ENCODE measurements at places on chromosomes 6 and 20.
A peak's percentile ranks its signal among the peaks of the same experiment; 100 is the strongest.

DNA sequence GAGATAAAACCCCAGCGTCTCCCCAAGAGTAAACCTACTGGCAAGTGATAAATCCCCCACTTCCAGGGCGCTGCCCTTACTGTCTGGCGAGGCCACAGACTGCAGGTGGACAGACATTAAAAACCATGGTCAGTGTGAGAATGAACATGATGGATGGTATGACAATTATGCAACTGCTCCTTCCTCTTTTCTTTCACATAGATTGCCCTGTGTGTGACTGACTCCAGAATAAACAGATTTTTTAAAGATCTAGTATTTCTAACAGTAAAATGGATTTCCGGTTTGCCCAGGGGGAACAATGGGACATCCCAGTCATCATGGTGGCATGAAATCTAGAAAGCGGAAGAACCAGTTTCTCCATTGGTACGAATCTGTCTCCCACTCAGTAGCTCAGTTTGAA, 153.7 kb downstream of the FOXC1 start:
- H3K4me1 ChIP-seq: peaks cover 44% of the 10 kb centered on the region
- H3K27ac ChIP-seq: no peak overlapping the region

DNA sequence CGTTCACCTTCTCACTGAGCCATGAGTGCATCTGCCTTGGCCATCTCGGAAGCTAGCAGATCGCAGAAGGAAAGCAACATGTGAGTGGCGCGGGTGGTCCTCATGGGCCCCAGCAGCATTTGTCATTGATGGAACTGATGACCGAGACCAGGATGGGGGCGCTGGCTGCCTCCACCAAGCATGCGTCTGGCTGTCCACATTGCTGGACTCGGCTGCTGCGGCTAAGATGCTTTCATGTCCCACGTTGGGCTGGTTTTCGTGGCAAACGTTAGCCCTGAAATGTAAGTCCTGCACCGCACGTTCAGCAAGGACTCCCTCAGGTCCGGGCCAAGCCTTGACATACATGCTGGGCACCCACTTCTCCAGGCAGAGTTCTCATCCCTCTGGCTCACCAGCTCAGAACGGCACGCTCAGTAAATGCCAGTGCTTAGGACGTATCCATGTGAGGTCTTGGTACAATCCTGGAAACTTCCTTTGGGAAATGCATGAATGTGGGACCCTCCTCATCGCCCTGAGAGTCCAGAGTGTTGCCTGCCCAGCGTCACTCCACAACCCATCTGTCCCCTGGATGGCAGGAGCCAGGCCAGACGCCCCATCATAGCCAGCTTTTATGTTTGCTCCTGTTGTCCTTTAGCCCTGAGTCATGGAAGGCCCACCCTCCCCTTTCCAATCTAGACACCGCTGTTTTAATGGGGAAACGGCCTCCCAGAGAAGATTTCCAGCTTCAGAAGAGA, 8.4 kb downstream of the SLCO4A1 start:
- no peak overlapping the region for H3K27ac ChIP-seq
- no peak for DNase-seq
- H3K36me3 ChIP-seq: no peaks in the 10 kb centered on the region
- H3K4me3 ChIP-seq: no peak overlapping the region
- peaks cover 9% of the 10 kb centered on the region for H3K4me1 ChIP-seq
- peaks cover 12% of the 10 kb centered on the region for H3K27me3 ChIP-seq

GRCh38 chr20:32192698-32193097, 14.8 kb downstream of the PLAGL2 start:
- no peak for DNase-seq
- peak overlapping the region; percentile 88 for H3K4me3 ChIP-seq
- peaks cover 20% of the 10 kb centered on the region for H3K36me3 ChIP-seq
- peaks cover 24% of the 10 kb centered on the region for H3K4me1 ChIP-seq
- H3K27ac ChIP-seq: no peak overlapping the region
- no peaks in the 10 kb centered on the region for H3K27me3 ChIP-seq

DNA sequence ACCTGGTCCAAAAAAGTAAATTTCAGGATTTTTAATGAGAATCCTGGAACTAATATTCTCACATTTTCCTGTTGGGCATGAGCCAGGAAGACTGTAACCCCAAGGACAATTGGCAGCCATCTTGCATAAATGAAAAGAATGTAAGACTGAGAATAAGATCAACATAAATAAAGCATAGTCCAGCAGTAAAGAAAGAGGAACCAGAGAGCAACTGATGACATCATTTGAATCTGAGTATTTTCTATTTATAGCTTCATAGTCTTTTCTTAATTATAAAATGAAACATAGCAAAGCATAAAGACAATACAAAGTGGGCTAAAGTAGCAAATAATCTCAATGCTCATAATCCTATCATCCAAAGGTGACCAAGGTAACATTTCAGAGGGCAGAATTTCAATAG, 26.6 kb upstream of the FBXL4 start:
- no peak for DNase-seq
- H3K27me3 ChIP-seq: no peaks in the 10 kb centered on the region
- no peak overlapping the region for H3K4me3 ChIP-seq
- H3K4me1 ChIP-seq: peaks cover 10% of the 10 kb centered on the region

- no peaks in the 10 kb centered on the region for H3K27me3 ChIP-seq
- no peak overlapping the region for H3K4me3 ChIP-seq
- H3K27ac ChIP-seq: no peak overlapping the region
These were observed 95.4 kb upstream of the TMEM181 start for GRCh38 chr6:158464483-158464882.

DNA sequence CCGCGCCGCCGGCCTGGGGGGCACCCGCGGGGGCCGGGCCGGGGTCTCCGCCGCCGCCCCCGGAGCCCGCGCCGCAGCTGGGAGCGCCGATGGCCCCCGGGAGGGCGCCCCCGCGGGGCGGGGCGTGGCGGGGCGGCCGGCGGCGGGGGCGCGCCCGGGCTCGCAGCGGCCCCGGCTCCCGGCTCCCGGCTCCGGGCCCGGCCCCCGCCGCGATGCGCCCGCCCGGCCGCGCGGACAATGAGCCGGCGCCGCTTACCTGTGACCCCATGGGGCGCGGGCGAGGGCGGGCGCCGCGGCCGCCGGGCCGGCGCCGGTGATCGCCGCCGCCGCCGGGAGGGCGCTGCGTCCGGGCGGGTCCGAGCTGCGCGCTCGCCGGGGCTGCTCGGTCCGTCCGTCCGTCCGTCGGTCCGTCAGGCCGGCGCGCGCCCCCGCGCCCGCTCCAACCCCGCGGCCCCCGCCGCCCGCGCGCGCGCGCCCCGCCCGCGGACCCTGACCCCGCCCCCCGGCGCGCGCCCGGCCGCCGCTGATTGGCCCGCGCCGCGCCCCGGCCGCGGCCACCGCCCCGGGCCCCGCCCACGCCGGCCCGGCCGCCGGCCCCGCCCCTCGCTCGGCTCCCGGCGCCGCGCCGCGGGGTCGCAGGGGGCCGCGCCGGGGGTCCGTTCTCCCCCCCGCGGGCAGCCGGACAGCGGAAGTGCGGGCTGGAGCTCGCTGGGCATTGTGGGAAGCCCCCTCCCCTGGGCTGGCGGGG, at the start of gene ZBTB46:
Gene ZBTB46, minus strand, starts transcription at position 424 of the 748 bp plus-strand sequence. CDS start 40,507 bp downstream, outside the sequence.
- no peak for DNase-seq
- H3K4me1 ChIP-seq: peaks cover 36% of the 10 kb centered on the region
- peak within 1 kb of the TSS; percentile 90 for H3K4me3 ChIP-seq
- H3K36me3 ChIP-seq: no peaks in the 10 kb centered on the region

DNA sequence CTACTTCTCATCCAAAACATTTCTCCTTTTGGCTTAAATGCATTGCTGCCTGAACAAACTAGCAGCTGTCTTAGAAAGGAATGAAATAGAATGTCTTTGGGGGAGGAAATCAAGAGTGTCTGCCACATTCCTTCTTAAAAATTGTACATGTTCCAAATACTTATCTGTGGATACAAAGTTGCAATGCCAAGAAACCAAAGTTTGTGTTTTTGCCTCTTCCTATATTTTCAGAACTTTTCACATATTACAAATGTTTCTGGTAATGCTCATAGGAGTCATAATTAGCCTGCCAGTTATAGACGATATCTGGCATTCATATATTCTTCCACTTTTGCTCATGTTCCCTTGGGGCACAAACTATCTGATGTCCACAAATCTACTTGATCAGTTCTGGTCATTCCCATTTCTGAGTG, 165.5 kb upstream of the BMP5 start:
- H3K27ac ChIP-seq: no peak overlapping the region
- DNase-seq: no peak
- no peaks in the 10 kb centered on the region for H3K36me3 ChIP-seq

DNA sequence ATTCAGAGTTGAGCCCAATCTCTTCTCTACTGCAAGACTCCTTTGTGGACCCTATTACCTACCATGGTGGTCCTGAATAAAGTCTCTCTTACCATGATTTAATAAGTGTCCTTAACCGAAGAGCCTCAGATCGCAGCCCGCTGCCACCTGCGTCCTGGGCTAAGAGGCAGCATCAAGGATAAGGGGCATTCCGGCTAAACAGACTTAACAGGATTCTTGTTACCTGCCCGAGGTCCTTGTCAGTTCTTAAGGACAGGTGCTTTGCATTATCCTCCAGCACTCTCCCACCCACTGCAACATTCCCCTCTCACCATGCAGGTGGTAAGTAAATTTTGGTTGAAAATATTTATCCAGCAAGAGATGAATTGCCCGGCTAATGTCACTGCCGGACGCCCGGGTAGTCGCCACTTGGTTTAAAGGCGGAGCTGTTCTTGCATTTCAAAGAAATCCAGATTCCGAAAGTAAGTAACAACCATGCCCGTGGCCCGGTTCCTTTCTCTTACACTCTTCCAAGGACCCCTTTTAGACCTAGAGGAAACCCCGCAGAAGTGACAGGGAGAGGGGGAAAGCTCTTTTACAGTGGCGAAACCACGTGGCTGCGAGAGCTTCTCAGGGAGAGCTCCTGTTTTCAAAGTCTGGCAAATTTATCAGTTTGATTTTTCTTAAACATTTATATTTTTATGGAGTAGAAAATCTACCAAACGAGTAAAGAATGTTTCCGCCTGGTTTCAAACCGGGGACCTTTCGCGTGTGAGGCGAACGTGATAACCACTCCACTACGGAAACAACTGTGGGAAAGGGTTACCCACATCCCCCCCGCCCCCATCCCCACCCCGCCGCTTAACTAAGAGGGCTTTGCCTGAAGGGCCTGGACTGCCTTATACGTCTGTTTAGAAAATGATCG, 41.9 kb upstream of the PRSS16 start:
- no peak overlapping the region for H3K27ac ChIP-seq
- H3K27me3 ChIP-seq: peaks cover 40% of the 10 kb centered on the region
- H3K4me3 ChIP-seq: peak overlapping the region; percentile 78

DNA sequence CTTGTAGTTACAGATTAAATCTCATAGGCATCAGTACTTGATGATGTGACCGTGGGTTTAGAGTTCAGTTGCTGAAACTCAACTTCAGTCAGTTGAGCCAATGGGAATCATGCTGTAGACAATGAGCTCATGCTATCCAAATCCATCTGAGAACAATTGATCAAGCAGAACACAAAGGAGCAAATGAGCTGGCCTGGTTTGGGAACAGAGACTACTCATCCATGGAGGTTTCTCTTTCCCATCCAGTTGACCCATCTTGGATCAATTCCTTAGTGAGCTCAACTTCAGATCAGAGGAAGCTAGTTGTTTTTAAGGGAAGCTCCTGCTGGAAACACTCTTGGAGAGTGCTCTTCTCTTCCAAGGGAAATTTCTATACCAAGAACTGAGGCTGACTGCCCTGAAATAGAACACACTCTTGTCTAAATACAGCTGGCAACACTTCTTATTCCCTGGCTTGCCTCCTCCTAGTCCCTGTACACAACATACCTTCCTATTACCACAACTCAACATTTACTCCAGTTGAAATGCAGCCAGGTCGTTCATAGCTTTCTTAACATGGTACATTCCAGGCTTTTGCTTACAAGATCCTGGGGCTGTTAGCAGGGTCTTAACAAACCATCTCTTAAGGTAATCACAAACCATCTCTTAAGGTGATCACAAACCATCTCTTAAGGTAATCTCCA, 203.9 kb upstream of the PRDM1 start:
- H3K36me3 ChIP-seq: no peaks in the 10 kb centered on the region
- peaks cover 7% of the 10 kb centered on the region for H3K4me1 ChIP-seq
- H3K27me3 ChIP-seq: peaks cover 8% of the 10 kb centered on the region
- DNase-seq: no peak

DNA sequence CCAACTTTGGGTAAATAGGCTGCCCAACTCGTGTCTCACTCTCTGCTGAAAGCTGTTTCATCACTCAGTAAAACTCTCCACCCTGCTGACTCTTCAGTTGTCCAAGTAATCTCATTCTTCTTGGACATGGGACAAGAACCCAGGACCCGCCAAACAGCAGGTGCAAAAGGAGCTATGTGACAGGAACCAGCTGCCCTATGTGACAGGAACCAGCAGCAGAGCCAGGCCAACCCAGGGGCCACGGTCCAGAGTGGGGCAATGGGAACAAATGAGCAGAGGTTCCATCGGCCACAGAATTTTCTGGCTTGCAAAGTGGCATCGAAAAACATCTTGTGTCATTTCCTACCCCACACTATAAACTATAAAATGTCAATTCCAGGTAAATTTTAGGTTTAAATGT, 56.5 kb downstream of the MOXD1 start:
- H3K4me3 ChIP-seq: no peak overlapping the region
- H3K4me1 ChIP-seq: no peaks in the 10 kb centered on the region
- peaks cover 47% of the 10 kb centered on the region for H3K36me3 ChIP-seq
- no peaks in the 10 kb centered on the region for H3K27me3 ChIP-seq
- no peak for DNase-seq

DNA sequence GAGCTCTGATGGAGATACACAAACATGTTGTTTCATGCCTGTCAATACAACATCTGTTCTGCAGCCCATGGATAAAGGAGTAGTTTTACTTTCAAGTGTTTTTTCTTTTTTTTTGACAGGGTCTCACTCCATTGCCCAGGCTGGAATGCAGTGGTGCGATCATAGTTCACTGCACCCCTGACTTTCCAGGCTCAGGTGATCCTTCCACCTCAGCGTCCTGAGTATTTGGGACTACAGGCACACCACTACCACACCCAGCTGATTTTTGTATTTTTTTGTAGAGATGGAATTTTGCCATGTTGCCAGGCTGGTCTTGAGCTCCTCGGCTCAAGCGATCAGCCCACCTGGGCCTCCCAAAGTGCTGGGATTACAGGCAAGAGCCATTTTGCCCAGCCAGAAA, 97.0 kb downstream of the SMAP1 start:
- H3K4me1 ChIP-seq: no peaks in the 10 kb centered on the region
- no peak overlapping the region for H3K4me3 ChIP-seq
- no peak overlapping the region for H3K27ac ChIP-seq
- no peak for DNase-seq

- H3K4me3 ChIP-seq: no peak overlapping the region
- peaks cover 4% of the 10 kb centered on the region for H3K27me3 ChIP-seq
- no peak for DNase-seq
- H3K27ac ChIP-seq: no peak overlapping the region
- H3K36me3 ChIP-seq: no peaks in the 10 kb centered on the region
- peaks cover 30% of the 10 kb centered on the region for H3K4me1 ChIP-seq
These were observed 4.4 kb upstream of the LAMA4 start for GRCh38 chr6:112258642-112259336.

DNA sequence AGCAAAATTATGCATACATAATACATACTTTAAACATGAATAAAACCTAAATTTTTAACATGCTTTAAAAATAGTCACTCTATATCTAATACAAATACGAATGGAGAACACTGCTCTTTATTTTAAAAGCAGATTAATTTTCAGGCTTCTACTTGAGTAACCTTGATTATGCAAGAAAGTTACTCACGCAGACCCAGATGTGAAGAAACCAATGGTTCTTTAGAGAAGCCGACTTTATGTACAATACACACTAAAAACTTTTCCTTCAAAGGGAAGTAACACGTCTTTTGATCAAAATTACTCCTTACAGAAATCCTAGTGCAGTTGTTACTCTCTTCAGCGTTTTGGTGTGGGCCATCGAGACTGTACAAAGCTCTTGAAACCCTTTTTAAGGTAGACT, 136.9 kb upstream of the SLC22A16 start:
- peaks cover 12% of the 10 kb centered on the region for H3K4me1 ChIP-seq
- H3K36me3 ChIP-seq: peaks cover 11% of the 10 kb centered on the region
- no peak for DNase-seq
- H3K27ac ChIP-seq: no peak overlapping the region
